ENCODE measurements at places on chromosomes 5 and 9. TPM values are rescaled to one million over a fixed set of nuclear protein-coding genes. Genes with fewer than 3 reads are reported as not detected.

The FUT7 gene
- 2.4 TPM for total RNA-seq

The PCDHGB7 gene
- 0.08 TPM for total RNA-seq

The MYMK gene
- total RNA-seq: not detected

The PWWP2A gene
- 26.5 TPM for total RNA-seq

The TMED9 gene
- total RNA-seq: 102 TPM

The GLDC gene
- 1.2 TPM for total RNA-seq

The ANKRD31 gene
- total RNA-seq: 0.15 TPM

The ARRDC1 gene
- 60.1 TPM for total RNA-seq

The SPATA31C1 gene
- not detected for total RNA-seq

The EQTN gene
- not detected for total RNA-seq

The ELP1 gene
- 24.3 TPM for total RNA-seq

The NCS1 gene
- 0.28 TPM for total RNA-seq

The SYNPO gene
- total RNA-seq: 0.05 TPM

The DIRAS2 gene
- not detected for total RNA-seq

The WWC1 gene
- total RNA-seq: 0.63 TPM

The TSLP gene
- 0.18 TPM for total RNA-seq

The FOXD4L3 gene
- not detected for total RNA-seq

The C9orf153 gene
- total RNA-seq: not detected

The NUP188 gene
- 83.7 TPM for total RNA-seq

The CA9 gene
- total RNA-seq: 0.24 TPM

The BAAT gene
- total RNA-seq: not detected

The ZBED3 gene
- total RNA-seq: 2.4 TPM

The ASPN gene
- not detected for total RNA-seq

The RXFP3 gene
- not detected for total RNA-seq

The C1QTNF2 gene
- not detected for total RNA-seq

The CCDC192 gene
- not detected for total RNA-seq

The PLK2 gene
- total RNA-seq: 2.5 TPM

The FGF1 gene
- not detected for total RNA-seq

The PLAC8L1 gene
- 0.39 TPM for total RNA-seq

The TJP2 gene
- 24.5 TPM for total RNA-seq

The PKD2L2 gene
- total RNA-seq: not detected

The PTGS1 gene
- total RNA-seq: not detected

The CNTNAP3B gene
- not detected for total RNA-seq

The PFN3 gene
- total RNA-seq: not detected

The LAMC3 gene
- total RNA-seq: 0.22 TPM

The CTSV gene
- total RNA-seq: 1.0 TPM

The DPH7 gene
- 37.1 TPM for total RNA-seq

The SYK gene
- 0.35 TPM for total RNA-seq

The HTR4 gene
- total RNA-seq: not detected

The SLC34A1 gene
- 0.43 TPM for total RNA-seq
